Renal cortical epithelial cell (primary cell): ENCODE measurements at places on chromosomes 7 and 10. TPM values are rescaled to one million over a fixed set of nuclear protein-coding genes. Genes with fewer than 3 reads are reported as not detected.

DNA sequence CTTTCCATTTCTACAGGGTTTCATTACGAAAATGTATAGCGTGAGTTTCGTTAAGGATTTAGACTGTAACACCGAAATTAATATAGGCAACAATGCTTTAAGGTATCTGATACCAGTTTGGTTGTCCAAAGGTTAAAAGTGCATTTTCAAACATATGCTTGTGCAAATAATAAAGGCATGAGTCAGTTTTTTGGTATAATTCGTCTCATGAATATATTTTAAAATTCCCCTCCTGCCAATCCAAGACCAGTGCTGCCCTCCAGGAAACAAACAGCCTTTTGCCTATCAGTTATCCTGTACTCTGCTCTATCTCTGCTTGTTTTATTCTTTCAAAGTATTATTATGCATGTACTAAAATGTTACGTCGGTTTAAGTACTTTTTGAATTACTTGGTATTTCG lies 2.0 kb downstream of the LCOR start:
- DNase-seq: no peak

Gene GDF2
- not detected in 2 replicates for total RNA-seq

GRCh38 chr10:47370015-47370767 lies 13.9 kb downstream of the ZNF488 start:
- DNase-seq: peak; percentile 38

DNA sequence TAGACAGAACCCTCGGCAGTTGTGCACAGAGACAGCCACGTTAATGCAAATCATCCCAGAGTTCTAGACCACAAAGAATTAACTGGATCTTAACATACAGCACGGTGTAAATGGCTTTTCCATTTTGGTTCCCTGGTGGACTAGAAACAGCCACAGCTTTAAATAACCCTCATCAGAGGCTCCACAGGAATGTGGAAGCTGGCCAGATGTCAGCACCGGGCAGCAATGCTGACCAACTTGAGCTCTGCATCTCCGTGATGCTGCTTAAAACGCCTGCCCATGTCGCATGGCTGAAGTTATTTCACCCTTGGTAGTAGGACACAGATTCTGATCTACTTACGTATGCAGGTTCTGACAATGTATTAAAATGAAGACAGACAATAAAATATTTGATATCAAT lies 24.5 kb downstream of the RSU1 start:
- DNase-seq: peak; percentile 16

GRCh38 chr7:76386691-76387260 lies 22.7 kb downstream of the SSC4D start:
- DNase-seq: no peak

Gene ABCB1
- 60.6 and 723 TPM in 2 replicates for total RNA-seq

- no peak for DNase-seq
Observed at GRCh38 chr10:48235501-48235900, 39.0 kb downstream of the FRMPD2 start.

DNA sequence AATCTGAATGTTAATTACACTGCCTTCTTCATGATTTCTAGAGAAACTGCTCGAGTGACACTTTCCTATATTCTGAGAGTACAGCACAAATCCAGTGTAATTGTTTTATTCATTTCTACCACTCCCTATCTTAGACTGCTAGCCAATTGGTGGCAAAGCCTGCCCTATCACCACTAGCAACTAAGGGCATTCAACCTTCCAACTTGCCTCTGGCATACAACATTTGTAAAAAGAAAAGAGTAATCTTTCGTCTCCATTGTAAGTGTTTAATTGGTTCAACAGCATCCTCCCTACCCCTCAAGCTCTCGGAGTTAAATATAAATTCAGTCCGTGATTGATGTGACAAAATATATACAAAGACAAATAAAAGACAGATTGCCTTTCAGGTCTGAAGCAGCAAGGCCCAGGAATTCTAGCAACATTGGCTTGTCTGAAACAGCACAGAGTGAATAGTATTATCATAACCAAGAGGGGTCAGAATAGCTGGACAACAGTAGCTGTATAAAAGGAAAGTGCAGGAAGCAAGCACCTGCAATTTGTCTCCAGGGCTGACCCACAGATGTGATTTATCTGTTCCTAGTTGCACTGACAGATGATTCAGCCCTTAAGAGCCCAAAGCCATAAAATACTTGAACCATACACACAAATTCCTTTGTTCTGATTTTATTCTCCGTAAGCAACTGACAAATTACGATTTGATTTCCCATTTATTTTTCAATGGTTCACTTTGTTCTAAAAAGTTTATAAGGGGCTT lies 47.6 kb upstream of the ANKRD1 start:
- DNase-seq: peak; percentile 94

Gene TFR2
- total RNA-seq: 0.35 and 1.0 TPM in 2 replicates

- DNase-seq: no peak
Observed at GRCh38 chr7:44980393-44981034, 1.7 kb upstream of the MYO1G start.

Gene PBLD
- 7.1 and 10.6 TPM in 2 replicates for total RNA-seq

Gene TMEM139
- 48.2 and 70.5 TPM in 2 replicates for total RNA-seq

Gene FEZF1
- not detected in 2 replicates for total RNA-seq

- no peak for DNase-seq
Observed at GRCh38 chr10:61120805-61121204, 176.8 kb upstream of the RHOBTB1 start.

Gene MMRN2
- 0.55 and 3.6 TPM in 2 replicates for total RNA-seq

Gene PSD
- 0.17 and 3.5 TPM in 2 replicates for total RNA-seq

DNA sequence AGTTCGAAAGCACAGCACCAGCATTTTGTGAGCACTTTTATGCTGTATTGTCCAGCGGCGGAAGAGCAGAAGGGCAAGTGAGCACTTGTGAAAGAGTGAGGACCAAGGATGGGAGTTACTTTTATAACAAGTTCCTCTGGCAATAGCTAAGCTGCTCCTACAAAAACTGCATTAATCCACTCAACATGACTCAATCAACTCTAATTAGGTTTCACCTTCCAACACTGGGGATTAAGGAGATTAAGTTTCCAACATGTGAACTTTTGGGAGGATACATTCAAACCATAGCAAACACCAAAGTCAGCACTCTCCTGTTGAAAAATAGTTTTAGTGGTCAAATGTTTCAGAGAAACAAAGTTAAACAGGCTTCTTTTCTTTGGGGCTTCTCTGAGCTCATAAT lies 844.5 kb downstream of the REEP3 start:
- peak; percentile 24 for DNase-seq

GRCh38 chr10:55631071-55631654 lies 729.9 kb downstream of the ZWINT start:
- DNase-seq: peak; percentile 7

DNA sequence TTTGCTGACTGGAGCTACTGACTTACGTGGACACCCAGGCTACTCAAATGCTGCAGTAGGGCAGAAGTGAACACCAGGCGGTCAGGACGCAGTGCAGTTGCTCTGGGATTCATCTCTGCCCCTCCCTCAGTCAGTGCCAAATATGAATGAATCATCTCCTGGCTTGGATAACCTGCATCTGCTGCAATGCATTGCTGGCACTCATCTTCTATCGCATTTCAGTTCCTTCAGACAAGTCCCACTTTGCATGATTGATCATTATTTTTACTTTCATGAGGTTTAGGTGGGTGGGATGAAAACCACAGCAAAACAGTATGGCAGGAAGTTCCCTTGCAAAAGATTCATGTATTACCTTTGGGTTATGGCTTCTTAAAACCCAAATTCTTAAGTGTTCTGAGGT lies 224.6 kb upstream of the NRP1 start:
- peak; percentile 21 for DNase-seq

GRCh38 chr10:78222096-78222790 lies 188.6 kb downstream of the RPS24 start:
- DNase-seq: no peak

DNA sequence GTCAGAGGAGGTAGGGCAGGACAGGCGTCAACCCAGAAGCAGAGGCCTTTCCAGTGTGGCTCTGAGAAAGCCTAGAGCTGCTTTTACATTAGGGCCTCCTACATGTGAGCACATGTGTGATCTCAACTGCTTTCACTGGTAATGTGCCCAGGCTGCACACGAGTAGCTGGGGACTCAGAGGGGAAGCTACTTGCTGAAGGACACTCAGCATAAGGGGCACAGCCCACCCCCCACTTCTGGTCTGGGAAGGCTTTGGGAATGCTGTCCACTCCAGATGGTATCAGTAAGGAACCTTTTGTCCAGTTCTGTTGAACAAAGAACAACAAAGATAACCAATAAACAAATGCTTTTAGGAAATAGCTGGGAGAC lies 18.9 kb downstream of the PRF1 start:
- no peak for DNase-seq

DNA sequence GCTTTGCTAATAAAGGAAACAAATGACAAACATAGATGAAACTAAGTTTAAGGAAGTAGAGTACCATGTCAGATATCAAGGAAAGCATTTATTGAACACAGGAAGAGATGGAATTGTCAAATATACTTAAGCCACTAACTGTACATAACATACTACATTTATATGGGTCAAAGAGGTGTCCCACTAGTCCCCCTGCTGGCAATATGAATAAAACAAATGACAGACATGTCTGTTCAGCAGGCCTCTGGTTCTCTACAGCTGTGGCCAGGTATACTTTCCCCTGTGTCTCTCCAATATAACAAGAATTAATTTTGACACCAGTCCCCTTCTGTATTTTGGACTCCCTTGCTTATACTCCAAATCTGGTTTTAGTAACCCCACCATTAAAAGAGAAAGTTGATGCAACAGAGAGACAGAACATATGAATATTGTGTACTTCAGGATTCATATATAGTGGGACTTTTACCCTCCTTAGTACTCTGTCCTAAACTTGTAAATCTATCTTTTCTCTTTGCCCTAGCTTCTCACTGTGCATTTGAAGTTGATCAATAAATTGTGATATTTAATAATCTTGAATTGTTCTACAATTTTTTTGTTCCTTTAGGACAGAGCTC lies 42.9 kb downstream of the CD36 start:
- DNase-seq: peak; percentile 39

- peak; percentile 59 for DNase-seq
Observed at GRCh38 chr10:104077247-104077646, 8.4 kb downstream of the COL17A1 start.

Gene GIMAP1
- not detected in 2 replicates for total RNA-seq

- DNase-seq: no peak
Observed at GRCh38 chr10:89164080-89164479, 43.0 kb downstream of the CH25H start.

DNA sequence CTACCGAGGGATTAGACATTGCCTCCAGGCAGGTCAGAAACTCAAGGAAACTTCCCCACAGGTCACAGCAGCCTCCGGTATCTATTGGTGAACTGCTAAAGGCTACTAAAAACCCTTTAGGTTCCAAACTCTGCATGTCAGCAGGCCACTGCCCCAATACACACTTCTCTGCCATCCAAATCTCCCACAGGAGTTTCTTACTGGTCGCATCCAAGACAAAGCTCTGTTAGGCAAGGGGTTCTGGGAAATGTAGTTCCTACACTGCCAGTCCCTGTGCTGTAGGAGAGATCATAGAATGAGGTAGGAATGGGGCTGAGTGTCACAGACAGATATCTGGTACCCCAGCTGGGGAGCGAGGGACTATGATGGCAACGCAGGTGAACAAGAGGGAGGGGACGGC lies 757.0 kb upstream of the C7orf33 start:
- no peak for DNase-seq

DNA sequence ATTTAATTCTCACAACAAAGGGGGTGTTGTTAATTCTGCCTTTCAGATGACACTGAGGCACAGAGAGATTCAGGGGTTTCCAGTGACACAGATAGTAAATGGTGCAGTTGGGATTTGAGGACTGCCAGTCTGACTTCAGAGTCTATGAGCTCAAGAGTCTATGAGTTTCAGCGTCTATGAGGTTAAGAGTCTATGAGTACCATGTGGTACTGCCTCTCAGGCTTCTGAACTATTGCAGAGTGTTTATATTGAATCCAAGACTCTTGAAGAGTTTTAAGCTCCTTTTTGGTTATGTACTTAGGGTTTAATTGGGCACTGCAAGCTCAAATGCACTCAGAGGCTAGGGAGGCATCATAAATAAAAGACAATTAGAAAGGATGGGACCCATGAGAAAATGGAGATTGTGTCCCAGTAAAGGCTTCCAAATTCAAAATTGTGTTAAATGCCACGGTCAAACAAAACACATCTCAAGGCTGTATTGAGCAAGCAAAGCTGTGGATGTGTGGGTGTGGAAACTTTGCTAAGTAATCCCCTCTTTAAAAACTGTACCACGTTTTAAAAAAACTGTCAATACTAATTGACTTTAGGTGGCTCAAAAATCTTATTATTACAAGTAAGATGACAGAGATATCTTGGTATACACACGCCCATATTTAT lies 123.9 kb upstream of the FAM171A1 start:
- no peak for DNase-seq

GRCh38 chr10:62058896-62059216 lies 157.4 kb downstream of the ARID5B start:
- no peak for DNase-seq

Gene FBXO24
- total RNA-seq: 0.35 TPM in 1 of 2 replicates, not detected in the other

Gene AS3MT
- total RNA-seq: 6.1 and 11.4 TPM in 2 replicates

DNA sequence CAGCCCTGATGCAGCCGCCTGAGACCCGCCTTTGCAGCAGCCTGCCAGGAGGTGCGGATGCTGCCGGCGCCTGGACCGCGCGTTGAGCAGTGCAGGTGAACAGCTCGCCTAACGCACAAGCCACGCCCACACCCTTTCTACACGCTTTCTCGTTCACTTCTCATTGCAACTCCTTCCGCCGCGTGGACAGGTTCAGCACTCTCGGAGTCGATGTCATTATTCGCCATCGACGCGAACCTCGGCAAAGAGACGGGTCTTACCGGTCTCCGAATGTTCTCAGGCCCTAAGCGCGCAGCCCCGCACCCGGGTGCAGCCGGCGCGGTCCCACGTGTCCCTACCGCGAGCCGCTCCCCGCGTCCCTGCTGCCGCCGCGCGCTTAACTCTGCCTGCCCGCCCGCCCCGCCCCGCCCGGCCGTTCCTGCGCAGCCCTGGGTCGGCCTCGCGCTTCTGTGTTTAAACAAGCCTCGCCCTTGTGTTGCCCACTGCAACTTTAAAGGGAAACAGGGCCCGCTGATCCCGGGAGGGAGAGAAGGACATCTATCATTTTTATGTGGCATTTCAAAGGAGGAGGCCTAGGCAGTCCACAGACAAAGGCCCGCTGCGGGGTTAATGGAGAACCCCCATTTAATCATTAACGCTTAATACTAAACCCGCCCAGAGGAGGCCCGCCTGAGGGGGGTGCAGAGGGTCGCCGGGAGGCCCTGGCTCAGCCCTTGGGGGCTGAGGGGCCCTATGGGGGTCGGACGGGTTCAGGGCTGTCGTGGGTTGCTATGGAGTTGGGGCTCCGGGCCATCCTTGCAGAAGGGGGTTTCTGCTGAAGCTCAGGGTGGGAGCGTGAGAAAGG lies 128.5 kb downstream of the WDR11 start:
- peak; percentile 76 for DNase-seq

Gene ECHDC3
- 14.9 and 19.0 TPM in 2 replicates for total RNA-seq

- no peak for DNase-seq
Observed at GRCh38 chr7:74283858-74284447, 5.3 kb upstream of the CLIP2 start.

Gene FKBP9
- 143 and 157 TPM in 2 replicates for total RNA-seq
